Adipose tissue (tissue), 3 donors: ENCODE measurements at places on chromosomes 16 and 17. TPM values are rescaled to one million over a fixed set of nuclear protein-coding genes. Genes with fewer than 3 reads are reported as not detected.

CXCL16 gene
- polyA plus RNA-seq: 13.3 TPM

UTS2R gene
- 0.32 TPM for polyA plus RNA-seq

GALR2 gene
- polyA plus RNA-seq: 0.25 TPM

PIMREG gene
- 0.34 TPM for polyA plus RNA-seq

TNP2 gene
- polyA plus RNA-seq: not detected

HBA2 gene
- polyA plus RNA-seq: 982 TPM

KRT17 gene
- polyA plus RNA-seq: 0.70 TPM

YBX2 gene
- 6.0 TPM for polyA plus RNA-seq

CDRT15 gene
- not detected for polyA plus RNA-seq

GOT2 gene
- 16.8 TPM for polyA plus RNA-seq

SLFN12L gene
- 0.79 TPM for polyA plus RNA-seq

CHST4 gene
- polyA plus RNA-seq: 0.07 TPM

WFDC1 gene
- 1.6 TPM for polyA plus RNA-seq

PRR35 gene
- polyA plus RNA-seq: not detected

DBNDD1 gene
- 0.56 TPM for polyA plus RNA-seq

PPY gene
- not detected for polyA plus RNA-seq

CCR7 gene
- polyA plus RNA-seq: 2.8 TPM

PRAC2 gene
- polyA plus RNA-seq: not detected

CD19 gene
- not detected for polyA plus RNA-seq
